Hepatocyte (in vitro differentiated cells): ENCODE measurements at places on chromosomes 2 and 18. TPM values are rescaled to one million over a fixed set of nuclear protein-coding genes. Genes with fewer than 3 reads are reported as not detected.
A peak's percentile ranks its signal among the peaks of the same experiment; 100 is the strongest.

SIX3 gene
- polyA plus RNA-seq = not detected in 2 replicates

ANTXR1 gene
- 29.1 and 35.3 TPM in 2 replicates for polyA plus RNA-seq

ZBTB7C gene
- polyA plus RNA-seq = 0.70 and 1.1 TPM in 2 replicates

RNF152 gene
- polyA plus RNA-seq = 2.0 and 4.2 TPM in 2 replicates

TMEM37 gene
- 89.9 and 123 TPM in 2 replicates for polyA plus RNA-seq

TLX2 gene
- not detected in 2 replicates for polyA plus RNA-seq

DNA sequence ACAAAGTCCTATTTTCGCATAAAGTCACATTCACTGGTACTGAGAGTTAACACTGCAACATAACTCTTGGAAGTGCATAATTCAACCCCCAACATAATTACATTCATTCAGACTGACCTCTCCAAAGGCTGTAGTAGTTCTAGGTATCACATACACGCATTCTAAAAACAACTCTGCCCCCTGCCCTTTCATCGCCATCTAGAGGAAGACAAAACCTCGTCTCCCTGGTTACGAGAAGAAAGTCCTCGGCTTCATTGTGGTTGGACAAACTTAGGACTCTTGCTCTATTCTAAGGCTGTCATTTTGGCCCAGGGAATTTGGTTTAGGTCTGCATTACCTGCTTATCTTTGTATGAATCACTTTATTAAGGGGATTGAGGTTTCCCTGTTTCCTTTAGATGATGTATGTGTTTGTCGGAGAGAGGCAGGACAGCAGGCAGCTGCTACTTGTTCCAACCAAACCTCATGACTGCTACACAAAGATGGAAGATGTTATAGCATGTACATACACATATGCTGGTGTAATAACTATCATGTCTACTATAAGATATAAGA, 215.4 kb upstream of the NRXN1 start:
- DNase-seq = no peak

DNA sequence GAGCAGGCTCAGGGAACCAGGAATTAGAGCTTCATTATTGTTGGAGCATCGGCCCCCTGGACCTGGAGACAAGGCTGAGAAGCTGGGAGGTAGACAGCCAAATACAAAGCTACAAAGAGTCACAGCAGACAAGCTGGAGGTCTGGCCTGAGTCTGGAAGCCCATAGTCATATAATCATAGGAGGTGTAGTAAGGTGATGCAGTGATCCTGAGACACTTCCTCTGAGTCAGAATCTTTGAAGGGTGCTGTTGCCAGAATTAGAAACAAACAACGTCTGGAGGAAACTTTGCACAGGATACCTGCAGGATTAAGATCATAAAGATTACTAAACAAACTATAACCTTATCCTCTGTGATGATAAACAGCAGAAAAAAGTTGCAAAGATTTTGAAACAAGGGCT, 213.8 kb downstream of the DSC3 start:
- no peak for DNase-seq

DNA sequence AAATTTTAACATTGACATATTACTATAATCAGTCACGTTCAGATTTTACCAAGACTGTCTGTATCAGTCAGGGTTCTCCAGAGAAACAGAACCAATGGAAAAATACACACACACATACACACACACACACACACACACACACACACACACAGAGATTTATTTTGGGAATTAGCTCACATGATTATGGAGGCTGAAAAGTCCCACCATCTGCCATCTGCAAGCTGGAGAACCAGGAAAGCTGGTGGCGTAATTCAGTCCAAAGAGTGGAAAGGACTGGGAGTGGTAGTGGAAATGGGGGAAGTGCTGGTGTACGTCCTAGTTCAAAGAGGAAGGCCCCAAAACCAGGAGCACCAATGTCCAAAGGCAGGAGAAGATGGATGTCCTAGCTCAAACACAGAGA, 166.4 kb downstream of the AKAIN1 start:
- DNase-seq = no peak

DNA sequence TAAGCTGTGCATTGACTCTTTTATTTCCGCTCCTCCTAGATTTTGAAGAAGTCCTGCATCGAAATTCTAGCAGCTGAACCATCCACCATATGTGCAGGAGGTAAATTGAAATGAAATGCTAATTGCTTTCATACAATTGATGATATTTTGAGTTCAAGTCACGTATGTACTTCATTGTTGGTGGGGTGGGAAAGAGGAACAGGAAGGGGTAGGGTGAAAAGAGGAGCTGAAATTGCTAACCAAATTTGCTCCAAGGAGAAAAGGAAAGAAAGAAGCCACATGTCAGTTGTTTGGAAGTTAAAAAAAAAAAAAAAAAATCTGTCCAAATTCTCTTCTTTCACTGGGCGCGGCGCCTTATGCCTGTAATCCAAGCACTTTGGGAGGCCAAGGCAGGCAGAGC, 77.8 kb downstream of the ANTXR1 start:
- no peak for DNase-seq

- DNase-seq = no peak
Measured at GRCh38 chr2:238974081-238974480, 126.2 kb downstream of the TWIST2 start.

DNA sequence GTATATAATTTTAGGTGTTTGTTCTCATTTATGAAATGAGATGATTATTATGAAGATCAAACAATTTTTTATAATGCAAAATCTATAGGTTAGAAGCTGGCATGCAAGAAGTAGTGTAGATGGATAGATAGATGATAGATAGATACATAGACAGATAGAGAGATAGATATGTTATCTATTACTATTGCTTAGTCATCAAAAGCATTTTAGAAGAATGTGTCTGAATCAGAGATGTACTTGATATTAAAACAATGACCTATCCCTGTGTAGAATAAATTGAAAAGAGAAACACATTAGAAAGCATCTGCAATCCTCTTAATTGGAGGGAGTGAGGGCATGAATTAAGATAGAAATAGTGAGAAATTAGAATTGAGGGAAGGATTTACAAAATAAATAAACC, 436.2 kb upstream of the NXPH2 start:
- no peak for DNase-seq

GRCh38 chr2:199810422-199811171, 40.4 kb downstream of the FTCDNL1 start:
- DNase-seq = no peak

GRCh38 chr2:238079874-238080327, 19.1 kb downstream of the SCLY start:
- no peak for DNase-seq

GRCh38 chr2:180959787-180960186, 20.6 kb upstream of the UBE2E3 start:
- no peak for DNase-seq

DNA sequence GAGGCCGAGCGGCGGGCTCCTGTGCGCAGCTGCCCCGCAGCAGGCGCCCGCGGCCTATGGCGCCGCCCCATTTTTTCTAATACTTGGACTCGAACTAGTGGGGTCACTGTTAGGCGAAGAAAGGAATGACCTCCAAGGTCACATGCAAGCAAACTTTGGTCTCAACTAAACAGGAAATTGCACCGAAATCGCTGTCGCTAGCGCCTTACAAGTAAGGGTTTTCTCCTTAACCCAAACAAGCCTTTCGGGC, 339 bp downstream of the ACAA2 start:
- DNase-seq = peak; percentile 60

GRCh38 chr18:25244924-25245698, 106.9 kb downstream of the ZNF521 start:
- no peak for DNase-seq

- no peak for DNase-seq
Measured at GRCh38 chr2:72803626-72804320, 22.1 kb downstream of the EXOC6B start.
